ENCODE measurements at places on chromosomes 3 and 15. TPM values are rescaled to one million over a fixed set of nuclear protein-coding genes. Genes with fewer than 3 reads are reported as not detected.

DNA sequence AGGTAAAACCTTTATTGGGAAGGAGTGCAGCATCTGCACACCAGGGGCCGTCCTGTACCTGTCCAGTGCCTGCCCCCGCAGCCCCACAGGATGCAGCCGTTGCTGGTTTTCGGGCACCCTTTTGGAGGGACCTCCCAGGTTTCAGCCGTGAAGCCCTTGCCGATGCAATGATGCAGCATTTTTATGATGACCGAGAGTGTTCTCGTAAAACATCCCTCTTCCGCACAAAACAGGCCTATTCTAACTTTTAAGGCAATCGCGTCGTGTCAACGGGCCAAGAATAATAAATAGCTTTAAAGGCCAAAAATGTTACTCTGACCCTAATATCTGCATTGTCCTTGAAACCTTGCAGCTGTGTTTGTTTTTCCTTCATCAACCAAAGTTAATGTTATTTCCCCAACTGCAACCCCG, 126.1 kb downstream of the LRRK1 start:
- no peaks in the 10 kb centered on the region for H3K36me3 ChIP-seq
- H3K4me3 ChIP-seq, result no peak overlapping the region

DNA sequence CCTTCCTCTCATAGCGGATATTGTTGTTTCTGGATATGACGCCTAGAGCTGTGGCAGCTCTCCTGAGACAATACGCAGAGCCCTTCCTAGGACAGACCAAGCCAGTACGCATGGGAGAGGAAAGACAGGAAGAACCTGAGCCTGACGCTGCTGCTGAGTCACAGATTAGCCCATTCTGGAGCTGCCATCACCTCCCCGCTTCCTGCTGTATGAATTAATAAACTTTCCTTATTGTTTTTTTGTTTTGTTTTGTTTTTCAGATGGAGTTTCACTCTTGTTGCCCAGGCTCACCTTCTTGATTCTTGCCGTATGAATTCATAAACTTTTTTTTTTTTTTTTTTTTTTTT, 67.0 kb downstream of the PPCDC start:
- peaks cover 1% of the 10 kb centered on the region for H3K27me3 ChIP-seq
- H3K4me1 ChIP-seq, result peaks cover 13% of the 10 kb centered on the region
- H3K27ac ChIP-seq, result no peak overlapping the region

GOLGA8R gene
- total RNA-seq, result 3.0 TPM

GRCh38 chr15:28881600-28881999, 4.2 kb upstream of the APBA2 start:
- no peak overlapping the region for H3K27ac ChIP-seq
- no peak for DNase-seq
- no peak overlapping the region for H3K4me3 ChIP-seq
- H3K4me1 ChIP-seq, result no peaks in the 10 kb centered on the region

- no peak overlapping the region for H3K4me3 ChIP-seq
- no peak overlapping the region for H3K27ac ChIP-seq
- no peak for DNase-seq
- no peaks in the 10 kb centered on the region for H3K27me3 ChIP-seq
- no peaks in the 10 kb centered on the region for H3K4me1 ChIP-seq
These were observed 209.5 kb upstream of the LRRN1 start for GRCh38 chr3:3589715-3590130.

- no peaks in the 10 kb centered on the region for H3K36me3 ChIP-seq
- H3K27me3 ChIP-seq, result peaks cover 26% of the 10 kb centered on the region
- H3K27ac ChIP-seq, result no peak overlapping the region
- H3K4me1 ChIP-seq, result no peaks in the 10 kb centered on the region
- H3K4me3 ChIP-seq, result no peak overlapping the region
- no peak for DNase-seq
These were observed 75.7 kb downstream of the LRRK1 start for GRCh38 chr15:100994597-100995446.

MUSTN1 gene
- total RNA-seq, result 1.9 TPM

SIDT1 gene
- 11.7 TPM for total RNA-seq

GRCh38 chr15:59247364-59247763, 40.7 kb downstream of the LDHAL6B start:
- no peak overlapping the region for H3K4me3 ChIP-seq
- peak; percentile 45 for DNase-seq
- peaks cover 16% of the 10 kb centered on the region for H3K36me3 ChIP-seq
- peaks cover 2% of the 10 kb centered on the region for H3K27me3 ChIP-seq
- H3K4me1 ChIP-seq, result peaks cover 39% of the 10 kb centered on the region

RLBP1 gene
- total RNA-seq, result 0.52 TPM

GRCh38 chr3:54905261-54905888, 22.5 kb downstream of the LRTM1 start:
- no peak overlapping the region for H3K27ac ChIP-seq
- no peaks in the 10 kb centered on the region for H3K27me3 ChIP-seq
- H3K36me3 ChIP-seq, result no peaks in the 10 kb centered on the region
- no peaks in the 10 kb centered on the region for H3K4me1 ChIP-seq

GRCh38 chr3:71458895-71459294, 124.6 kb downstream of the FOXP1 start:
- no peak overlapping the region for H3K27ac ChIP-seq
- H3K4me1 ChIP-seq, result peaks cover 72% of the 10 kb centered on the region
- no peak for DNase-seq
- H3K4me3 ChIP-seq, result no peak overlapping the region
- no peaks in the 10 kb centered on the region for H3K27me3 ChIP-seq

DNA sequence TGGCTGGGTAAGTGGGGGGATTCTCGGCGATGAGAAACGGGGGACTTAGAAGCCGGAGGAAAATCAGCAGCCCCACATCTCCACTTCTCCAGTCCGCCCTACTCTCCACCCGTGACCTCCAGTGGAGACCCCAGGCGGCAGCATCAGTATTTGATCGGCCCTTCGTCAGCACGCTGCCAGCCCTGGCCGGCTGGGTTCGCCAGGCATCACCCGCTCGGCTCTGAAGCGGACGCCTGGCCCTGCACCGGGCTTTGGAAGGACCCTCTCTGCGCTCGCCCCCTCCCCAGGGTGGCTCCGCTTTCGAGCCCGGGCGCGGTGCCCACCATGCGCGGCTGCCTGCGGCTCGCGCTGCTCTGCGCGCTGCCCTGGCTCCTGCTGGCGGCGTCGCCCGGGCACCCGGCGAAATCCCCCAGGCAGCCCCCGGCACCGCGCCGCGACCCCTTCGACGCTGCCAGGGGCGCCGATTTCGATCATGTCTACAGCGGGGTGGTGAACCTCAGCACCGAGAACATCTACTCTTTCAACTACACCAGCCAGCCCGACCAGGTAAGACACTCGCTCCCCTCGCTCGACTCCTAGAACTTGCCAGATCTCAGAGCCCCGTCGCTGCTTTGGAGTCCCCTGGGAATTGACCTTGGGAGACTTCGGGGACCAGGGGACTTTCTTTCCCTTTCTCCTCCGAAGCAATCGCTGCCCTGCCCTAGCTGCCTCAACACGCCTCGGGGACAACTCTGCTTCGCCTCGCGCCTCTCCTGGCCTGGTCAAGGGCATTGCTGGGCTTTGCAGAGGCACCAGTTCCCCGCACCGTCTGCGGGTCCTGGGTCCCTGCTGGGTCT, 561 bp downstream of the SIDT1 start:
- peak; percentile 32 for DNase-seq
- H3K36me3 ChIP-seq, result peaks cover 16% of the 10 kb centered on the region
- peaks cover 14% of the 10 kb centered on the region for H3K27me3 ChIP-seq
- peaks cover 57% of the 10 kb centered on the region for H3K4me1 ChIP-seq
- H3K27ac ChIP-seq, result peak overlapping the region; percentile 95

DNA sequence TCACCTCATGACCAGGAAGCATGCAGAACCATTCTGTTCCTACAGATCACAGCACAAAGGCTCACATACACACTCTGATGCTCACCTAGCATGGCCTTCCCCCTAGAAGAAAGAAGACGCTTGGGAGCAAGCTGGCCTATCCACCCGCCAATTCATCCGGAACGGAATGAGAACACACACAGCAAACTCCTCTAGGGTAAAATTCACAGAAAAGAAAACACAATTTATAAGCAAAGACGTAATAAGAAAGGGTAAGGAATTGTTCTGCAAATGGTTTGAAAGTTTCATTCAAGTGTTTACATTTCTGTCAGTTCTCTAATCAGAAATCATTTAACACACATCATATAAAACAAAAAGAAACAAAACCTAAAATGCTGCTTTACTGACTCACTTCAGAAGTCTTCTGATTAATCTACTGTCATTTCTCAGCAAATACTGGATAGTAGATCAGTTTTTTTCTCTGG, 218.1 kb downstream of the OSBPL10 start:
- DNase-seq, result no peak
- H3K4me1 ChIP-seq, result peaks cover 51% of the 10 kb centered on the region
- H3K27ac ChIP-seq, result peak overlapping the region; percentile 14

TGM4 gene
- total RNA-seq, result not detected

- H3K27ac ChIP-seq, result no peak overlapping the region
- H3K27me3 ChIP-seq, result no peaks in the 10 kb centered on the region
- no peak for DNase-seq
- no peak overlapping the region for H3K4me3 ChIP-seq
- no peaks in the 10 kb centered on the region for H3K36me3 ChIP-seq
These were observed 585.2 kb downstream of the NTRK3 start for GRCh38 chr15:87671289-87671688.

GRCh38 chr3:126287536-126288241, 69.5 kb downstream of the KLF15 start:
- no peak overlapping the region for H3K4me3 ChIP-seq
- H3K27ac ChIP-seq, result no peak overlapping the region
- no peak for DNase-seq
- H3K27me3 ChIP-seq, result peaks cover 41% of the 10 kb centered on the region

UNC13C gene
- not detected for total RNA-seq

ALG3 gene
- 64.0 TPM for total RNA-seq

DNA sequence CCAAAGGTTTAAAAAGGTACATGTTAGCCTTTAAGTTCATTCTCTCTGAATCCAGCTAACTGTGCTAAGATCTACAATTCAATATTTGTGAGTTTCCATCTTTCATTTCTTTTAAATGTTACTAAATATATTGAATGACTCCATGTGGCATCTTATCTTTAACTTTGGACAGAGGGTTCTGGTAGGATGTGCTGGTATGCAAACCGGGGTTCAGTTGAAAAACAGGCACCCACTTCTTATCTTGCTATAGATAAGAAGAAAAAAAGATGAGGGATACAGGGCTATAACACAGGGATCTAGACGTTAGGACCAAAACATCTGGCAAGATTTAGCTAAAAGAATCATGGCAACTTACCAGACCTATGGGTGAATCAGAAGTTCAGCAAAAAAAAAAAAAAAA, 538.3 kb downstream of the EDEM1 start:
- H3K27me3 ChIP-seq, result no peaks in the 10 kb centered on the region
- no peak for DNase-seq
- H3K36me3 ChIP-seq, result no peaks in the 10 kb centered on the region
- no peak overlapping the region for H3K27ac ChIP-seq

NANOGP8 gene
- total RNA-seq, result not detected

LEKR1 gene
- 0.30 TPM for total RNA-seq

FBXL2 gene
- total RNA-seq, result not detected
